ENCODE measurements at places on chromosomes 6 and 20.

DNA sequence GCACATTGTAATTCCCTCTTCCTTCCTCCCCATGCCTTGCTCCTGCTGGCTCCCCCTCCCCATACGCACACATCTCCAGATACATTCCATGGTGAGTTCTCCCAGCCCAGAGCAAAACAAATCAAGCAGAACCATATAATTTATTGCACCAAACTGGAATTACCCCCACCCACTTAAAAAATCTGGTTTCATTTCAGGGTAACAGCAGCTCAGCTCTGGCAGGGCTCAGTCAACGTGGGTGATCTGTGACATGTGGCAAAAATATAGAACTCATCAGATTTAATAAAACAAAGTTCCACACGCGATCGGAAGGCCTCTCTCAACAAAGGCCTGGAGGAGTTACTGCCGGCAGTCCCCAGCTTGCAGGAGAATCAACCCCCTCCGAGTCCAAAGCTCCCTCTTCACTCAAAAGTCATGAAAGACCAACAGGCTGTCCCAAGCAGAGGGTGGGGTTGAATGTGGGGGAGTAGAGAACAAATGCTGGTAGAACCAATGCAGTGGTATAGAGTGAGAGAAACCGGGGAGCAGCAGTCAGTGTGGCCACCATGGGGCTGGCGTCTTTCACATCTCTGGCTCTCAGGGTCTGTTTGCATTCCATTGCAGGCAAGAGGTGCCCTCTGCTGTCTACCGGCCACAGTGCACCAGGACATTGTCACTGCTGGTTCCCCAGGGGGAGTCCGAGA lies 323.3 kb upstream of the NT5E start:
- no peak for DNase-seq

- DNase-seq, result no peak
Measured at GRCh38 chr20:32387252-32387651, 29.1 kb downstream of the ASXL1 start.

DNA sequence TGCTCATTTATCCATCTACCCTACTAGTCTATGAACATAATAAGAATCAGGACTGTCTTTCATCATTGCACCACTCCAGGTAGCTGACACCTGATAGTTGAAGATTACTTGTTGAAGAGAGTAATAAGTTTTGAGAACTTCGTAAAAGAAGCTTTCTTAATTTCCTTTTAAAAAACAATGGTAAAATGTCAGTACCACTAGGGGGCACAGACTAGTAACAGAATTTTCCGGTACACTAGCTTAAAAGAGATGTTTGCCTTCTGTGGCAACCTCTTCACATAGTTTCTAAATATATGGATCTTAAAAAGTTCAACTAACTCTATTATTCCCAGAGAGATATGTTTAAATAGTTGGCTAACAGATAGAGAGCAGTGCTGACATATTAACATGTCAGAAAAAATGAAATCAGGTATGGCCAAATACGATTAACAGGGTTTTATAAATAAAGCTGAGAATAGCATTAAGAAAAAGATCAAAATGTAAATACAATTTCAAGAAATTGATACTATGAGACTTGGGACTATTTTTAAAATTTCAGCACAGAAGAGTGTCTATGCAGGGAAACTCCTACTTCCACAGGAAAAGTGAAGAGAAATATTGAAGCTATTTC lies 5.4 kb upstream of the KCNQ5 start:
- no peak for DNase-seq

DNA sequence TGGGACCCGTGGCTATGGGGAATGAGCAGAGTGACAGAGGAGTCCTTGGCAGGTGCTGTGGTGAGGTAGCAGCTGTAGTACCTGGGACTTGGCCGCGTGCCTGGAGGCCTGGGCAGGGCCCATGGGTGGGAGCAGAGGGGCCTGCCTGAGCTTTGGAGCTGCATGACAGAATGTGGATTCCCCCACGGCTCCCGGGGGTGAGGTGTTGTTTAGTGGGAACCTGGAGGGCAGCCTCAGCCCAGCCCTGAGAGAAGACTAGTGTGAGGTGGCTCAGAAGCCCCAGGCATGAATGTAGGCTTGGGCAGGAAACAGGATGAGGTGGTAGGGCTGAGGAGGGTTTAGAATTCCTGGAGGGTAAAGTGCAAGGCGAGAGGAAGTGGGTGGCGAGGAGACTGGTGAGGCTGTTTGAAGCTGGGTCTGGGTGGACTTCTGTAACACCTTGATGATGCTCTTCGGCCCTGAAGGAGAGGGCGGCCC lies 86.5 kb upstream of the SCP2D1 start:
- DNase-seq, result no peak

- DNase-seq, result no peak
Measured at GRCh38 chr6:33599413-33599938, 19.4 kb upstream of the BAK1 start.

DNA sequence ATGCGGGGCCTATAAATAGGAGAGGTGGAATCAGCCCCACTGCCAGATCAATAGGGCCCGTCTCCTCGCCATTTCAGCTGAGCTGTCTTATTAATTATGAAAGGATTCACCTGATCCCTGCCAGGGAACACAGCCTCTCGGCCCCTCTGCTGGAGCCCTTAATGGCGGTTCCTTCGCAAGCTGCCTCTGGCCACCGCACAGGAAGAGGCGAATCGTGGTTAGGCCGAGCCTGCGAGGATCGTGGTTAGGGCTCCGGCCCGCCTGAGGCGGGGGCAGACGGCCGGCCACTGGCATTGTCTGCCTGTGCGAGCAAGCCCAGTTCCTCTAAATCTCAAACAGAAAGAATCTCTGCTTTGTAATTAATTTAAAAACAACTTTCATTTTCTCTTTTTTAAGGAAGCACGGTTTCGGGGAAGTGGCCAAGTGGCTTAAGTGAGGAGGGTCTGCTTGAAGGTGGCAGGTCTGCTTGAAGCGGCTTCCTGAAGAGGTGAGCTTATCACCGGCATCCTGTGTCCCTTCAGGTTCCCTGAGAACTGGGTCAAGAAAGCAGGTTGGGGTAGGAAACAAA lies 9.2 kb downstream of the NRN1 start:
- no peak for DNase-seq

GRCh38 chr6:5728351-5729079 lies 278.2 kb downstream of the NRN1 start:
- no peak for DNase-seq

- no peak for DNase-seq
Measured at GRCh38 chr20:39605361-39605760, 643.2 kb downstream of the DHX35 start.

DNA sequence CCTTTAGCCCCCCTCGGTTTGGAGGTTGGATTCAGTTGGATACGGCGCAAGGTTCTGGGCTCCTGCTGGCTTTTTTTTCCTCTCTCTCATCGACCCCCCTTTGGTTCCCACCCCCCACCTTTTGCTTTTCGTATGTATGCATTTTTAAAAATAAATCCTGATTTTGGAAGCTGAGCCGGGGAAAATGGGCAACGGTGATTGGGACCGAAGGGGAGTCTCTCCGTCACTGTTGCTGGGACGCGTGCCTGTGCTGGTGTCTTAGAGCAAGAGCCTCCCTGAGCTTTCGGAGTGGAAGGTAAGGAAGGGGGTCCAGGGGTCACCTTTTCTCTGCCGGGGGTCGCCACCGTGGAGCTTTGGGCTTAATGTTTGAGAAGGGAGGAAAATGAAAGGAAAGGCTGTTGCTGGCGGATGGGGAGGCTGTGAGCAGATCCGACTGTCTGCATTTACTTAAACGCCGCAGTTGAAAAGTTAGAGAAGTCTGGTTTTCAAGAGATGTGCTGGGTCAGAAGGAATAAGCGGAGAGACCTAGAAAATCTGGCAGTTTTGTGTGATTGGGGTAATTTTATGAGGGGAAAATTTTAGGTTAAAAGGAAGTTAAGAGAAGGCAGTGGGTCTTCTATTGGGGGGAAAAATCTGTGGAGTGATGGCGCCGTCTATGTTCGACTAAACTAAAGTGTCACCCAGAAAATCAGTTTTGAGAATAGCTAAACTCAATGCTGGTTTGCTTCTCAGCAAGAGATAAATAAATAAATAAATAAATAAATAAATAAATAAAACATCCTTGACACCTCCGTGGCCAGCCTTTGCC lies 828 bp downstream of the ADGRB3 start:
- DNase-seq, result no peak

- no peak for DNase-seq
Measured at GRCh38 chr20:16301986-16302385, 271.3 kb downstream of the KIF16B start.

GRCh38 chr6:143225929-143226328 lies 165.2 kb downstream of the AIG1 start:
- no peak for DNase-seq

GRCh38 chr6:26088344-26088743 lies 1.1 kb downstream of the HFE start:
- no peak for DNase-seq

DNA sequence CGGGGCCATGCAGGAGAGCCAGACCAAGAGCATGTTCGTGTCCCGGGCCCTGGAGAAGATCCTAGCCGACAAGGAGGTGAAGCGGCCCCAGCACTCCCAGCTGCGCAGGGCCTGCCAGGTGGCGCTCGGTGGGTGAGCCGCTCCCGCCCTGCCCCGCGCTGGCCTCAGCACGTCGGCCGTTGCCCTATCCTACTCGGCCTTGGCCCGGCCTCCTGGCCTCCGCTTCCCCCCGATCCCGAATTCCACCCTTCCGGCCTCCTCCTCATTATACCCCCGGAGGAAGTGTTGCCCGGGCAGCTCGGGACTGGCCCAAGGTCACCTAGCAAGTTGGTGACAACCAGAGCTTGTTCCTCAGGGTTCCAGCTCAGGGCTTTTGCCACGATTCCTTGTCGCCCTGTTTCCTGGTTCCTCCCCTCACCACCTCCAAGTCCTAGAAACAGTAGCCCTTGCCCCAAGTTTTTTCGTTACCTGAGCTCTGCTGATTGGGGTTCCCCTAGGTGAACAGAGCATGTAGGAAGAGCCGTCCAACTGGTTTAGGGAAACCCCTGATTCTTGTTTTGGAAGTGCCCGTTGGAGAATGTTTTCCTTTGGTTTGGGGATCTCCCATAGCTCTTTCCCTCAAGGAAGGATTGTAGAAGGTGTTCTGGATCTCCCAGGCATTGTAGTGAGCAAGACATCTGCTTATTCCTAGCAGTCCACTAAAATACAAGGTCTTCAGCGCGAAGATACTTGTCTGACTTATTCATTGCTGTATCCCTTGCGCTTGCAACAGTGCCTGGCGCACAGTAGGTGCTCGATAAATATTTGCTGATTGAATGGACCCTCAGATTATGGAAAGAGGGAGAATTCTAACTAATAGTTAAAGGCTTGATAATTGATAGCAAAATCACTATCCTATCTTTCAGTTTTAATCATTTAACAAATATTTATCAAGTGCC lies 641 bp downstream of the ARFGEF2 start:
- DNase-seq, result no peak

GRCh38 chr6:101114703-101115102 lies 233.6 kb upstream of the ASCC3 start:
- DNase-seq, result no peak

Data from activated T-cell treated with anti-CD3 and anti-CD28 coated beads for 48 hours (primary cell).